Stimulated activated CD4-positive, alpha-beta T cell treated with anti-CD3 and anti-CD28 coated beads, Interleukin-4, amount 100 ng/mL, for 1 hour (primary cell): ENCODE measurements at places on chromosomes 16 and 17.

DNA sequence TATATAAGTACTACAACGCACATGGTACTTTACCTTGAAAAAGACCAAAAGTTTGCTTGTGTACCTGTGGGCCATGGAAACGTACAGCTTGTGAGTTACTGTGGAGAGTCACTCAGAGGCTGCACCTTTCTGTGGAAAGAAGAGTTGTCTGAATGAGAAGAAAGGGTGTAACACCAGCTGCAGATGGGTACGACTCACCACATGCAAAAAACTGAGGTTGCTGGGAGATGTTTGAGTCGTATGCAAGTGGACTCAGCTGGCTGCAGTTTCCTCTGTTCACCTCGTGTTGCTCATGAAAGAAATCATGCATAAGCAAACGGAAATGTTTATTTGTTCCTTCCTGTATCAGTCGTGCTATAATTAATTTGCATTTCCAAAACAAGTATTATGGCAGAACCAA lies 22.4 kb upstream of the DYNLRB2 start:
- DNase-seq = no peak

DNA sequence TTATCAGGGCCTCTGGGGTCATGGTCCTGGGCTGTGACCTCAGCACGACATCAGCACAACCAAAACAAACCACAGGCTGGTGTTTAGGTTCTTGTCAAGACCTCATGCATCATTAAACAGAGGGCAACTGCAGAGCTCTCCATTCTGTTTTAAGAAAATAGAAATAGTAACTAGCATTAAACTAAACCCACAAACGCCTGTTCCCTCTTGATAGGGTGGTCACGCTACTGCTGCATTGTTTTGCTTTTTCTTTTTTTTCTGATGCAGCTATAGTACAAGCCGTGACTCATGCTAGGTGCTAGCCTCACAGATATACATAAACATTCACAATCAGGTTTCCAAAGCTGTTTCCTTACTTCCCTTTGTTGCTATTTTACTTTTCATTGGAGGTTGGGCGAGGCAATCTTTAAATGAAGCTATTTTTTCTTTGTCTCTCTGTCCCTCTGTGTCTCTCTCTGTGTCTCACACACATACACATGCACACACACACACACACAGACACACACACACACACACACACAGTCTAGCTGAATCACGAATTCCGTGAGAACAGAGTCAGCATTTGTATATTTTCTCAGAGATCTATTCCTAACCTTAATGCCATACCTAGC lies 310.3 kb downstream of the CDH13 start:
- no peak for DNase-seq

GRCh38 chr17:28906706-28907438 lies 4.0 kb upstream of the DHRS13 start:
- DNase-seq = no peak

DNA sequence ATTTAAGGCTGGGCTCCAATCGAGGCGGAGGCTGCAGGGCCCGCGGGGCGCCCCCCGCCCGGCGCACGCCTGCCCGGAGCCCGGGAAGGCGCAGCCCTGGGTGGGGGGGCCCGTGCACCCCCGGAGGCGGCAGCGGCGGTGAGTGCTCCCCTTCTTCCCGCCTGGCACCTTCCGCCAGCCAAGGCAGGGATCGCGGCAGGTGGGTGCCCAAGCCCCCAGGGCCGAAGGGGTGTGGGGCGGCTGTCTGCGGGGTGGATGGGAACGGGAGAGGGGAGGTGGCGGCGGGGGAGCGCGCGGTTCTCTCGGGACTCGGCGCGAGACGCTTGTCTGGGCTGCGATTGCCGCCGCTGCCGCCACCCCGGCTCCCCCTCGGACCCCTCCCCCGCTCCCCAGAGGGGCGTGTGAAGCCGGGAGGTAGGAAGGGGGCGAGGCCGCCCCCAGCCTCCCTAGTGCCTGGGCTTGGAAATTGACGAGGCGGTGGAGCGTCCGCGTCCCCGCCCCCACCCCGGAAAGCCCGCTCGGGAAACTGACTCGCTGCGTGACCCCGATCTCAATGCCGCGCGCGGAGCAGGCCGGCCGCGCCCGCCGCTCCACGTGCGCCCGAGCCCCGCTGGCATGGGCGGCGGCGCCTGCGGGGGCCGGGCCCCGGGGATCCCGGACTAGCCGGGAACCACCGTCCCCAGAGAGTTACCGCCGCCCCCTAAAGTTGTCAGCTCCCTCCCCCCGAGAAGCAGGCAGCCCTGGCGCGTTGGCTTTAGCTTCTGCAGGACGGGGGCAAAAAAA lies 231.5 kb downstream of the MRTFB start:
- DNase-seq = peak; percentile 27

- DNase-seq = no peak
Observed at GRCh38 chr17:13599864-13600263, 1.9 kb downstream of the HS3ST3A1 start.

GRCh38 chr17:76239538-76240274 lies 587 bp downstream of the RNF157 start:
- no peak for DNase-seq

DNA sequence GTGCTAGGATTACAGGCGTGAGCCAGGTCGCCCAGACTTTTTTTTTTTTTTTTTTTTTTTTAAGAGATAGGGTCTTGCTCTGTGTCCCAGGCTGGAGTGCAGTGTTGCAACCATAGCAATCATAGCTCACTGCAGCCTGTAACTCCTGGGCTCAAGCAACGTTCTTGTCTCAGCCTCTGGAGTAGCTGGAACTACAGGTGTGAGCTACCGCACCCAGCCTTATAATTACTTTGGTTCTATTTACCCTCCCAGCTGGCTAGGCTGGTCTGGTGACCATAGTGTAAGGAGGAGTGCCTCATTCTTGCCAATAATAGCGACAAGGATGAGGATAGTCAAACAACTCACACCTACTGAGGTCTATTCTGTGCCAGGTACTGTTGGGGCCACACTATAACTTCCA lies 39.6 kb upstream of the USP7 start:
- no peak for DNase-seq

DNA sequence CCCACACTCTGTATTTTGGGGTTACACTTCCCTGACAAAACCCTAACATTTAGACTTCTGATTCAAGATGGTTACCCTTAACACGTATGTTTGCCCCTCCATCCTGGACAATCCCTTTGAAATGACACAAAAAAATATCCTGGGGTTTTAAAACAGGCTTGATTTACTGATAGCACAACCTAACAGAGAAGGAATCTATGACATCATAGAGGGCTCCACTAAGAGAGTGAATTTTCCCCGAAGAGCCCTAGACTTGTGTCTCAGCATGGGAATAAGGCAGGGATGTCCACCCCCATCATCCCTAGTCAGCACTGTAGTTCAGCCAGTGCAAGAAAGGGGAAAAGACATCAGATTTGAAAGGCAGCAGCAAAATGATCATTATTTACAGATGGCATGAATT lies 15.8 kb upstream of the SRCIN1 start:
- no peak for DNase-seq

- no peak for DNase-seq
Observed at GRCh38 chr16:3792472-3793012, 75.2 kb upstream of the TRAP1 start.

GRCh38 chr16:29745853-29746345 lies at the start of gene C16orf54:
C16orf54 (minus strand) TSS chr16:29745990; CDS start chr16:29744951, 1,039 bp downstream.
- peak; percentile 67 for DNase-seq

DNA sequence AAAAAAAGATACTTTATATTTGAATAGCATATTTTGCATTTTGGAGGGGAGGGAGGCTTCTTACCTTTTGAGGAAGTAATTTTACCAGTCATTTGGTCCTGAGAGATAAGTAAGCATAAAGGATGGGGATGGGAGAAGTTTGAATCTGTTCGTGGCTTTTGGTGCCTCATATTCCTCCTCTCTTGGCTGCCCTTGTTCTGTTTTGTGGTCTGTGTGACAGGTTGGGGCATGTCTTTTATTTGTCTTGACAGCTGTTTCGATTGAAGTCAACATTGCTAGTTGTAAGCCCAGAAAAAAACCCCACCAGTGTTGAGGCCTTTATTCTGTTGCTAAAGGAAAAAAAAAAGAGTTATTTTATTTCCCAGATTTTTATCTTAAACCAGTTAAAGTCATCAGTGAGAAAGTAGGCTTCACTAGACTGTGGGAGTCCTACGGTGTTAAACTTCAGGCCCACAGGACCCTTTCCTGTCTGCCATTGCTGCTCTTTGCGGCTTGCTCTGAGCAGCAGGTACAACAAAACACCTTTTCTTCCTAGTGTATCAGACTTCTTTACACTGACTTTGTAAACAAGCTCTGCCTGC lies 11.4 kb downstream of the SLC7A6 start:
- no peak for DNase-seq

GRCh38 chr16:2923481-2923880 lies 11.8 kb downstream of the FLYWCH1 start:
- DNase-seq = no peak
